ENCODE measurements at places on chromosomes 13 and 19. TPM values are rescaled to one million over a fixed set of nuclear protein-coding genes. Genes with fewer than 3 reads are reported as not detected.

DNA sequence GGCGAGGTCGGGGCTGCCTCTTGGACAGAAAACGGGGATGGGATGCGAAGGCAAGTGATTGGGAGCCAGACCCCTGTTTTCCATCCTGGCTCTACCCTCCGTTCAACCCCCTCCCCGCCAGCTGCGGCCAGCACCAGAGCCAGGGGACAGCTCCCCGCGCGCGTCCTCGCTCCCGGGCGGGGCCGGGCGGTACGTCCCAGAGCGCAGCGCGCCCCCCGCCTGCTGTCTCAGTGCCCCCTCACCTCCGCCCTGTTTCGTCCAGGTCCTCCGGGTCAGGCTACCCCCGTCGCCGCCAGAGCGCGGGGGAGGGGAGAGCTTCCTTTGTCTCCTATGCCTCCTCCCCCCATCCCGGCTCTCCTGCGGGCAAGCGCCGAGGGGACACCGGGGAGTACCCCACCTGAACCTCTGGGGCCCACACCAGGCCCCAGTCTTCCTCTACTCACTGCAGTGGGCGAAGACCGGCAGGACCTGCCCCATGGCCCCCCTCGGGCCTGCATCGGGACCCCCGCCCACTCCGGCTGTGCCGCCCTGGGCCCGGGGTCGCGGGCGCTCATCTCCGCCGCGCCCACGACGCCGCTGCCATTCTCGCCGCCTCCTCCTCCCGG, 396 bp downstream of the RTN2 start:
- DNase-seq, result no peak

GRCh38 chr13:24179486-24179850, 18.9 kb downstream of the SPATA13 start:
- DNase-seq, result no peak

DNA sequence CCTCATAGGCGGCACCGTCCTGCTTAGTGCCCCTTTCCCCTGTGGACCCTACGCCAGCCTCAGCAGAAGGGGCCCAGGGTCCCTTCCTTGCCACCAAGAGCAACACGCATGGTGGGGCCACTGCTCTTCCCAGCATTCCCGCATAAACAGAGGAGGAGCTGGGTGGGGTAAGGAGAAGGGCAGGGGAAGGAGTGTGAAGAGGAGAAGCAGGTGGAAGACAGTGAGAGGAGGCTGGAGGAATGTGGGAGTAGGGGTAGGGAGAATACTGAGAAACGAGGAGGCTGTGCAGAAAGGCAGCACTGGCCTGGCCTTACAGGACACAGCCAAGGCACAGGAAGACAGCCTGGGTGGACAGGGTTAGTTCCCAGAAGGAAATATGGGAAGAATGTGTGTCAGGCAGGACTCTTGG, 43.9 kb downstream of the ZNF331 start:
- no peak for DNase-seq

DNA sequence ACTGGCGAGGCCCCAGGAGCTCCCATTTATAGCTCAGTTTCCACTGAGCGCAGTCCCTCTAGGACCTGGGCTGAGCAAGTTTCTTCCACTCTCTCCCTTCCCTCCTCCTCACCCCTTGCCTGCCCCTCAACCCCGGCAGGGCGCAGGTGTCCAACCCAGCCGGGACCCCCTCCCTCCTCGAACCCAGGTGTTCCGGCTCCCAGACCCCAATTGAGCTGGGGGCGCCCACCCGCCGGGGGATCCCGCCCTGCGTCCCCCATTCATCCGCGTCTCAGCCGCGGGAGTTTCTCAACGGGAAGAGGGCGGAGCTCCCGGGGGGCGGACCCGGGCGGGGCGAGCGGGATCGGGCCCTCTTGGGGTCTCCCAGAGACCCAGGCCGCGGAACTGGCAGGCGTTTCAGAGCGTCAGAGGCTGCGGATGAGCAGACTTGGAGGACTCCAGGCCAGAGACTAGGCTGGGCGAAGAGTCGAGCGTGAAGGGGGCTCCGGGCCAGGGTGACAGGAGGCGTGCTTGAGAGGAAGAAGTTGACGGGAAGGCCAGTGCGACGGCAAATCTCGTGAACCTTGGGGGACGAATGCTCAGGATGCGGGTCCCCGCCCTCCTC, at the start of gene KIRREL2:
KIRREL2 (plus strand) TSS at position 366 of the 604 bp plus-strand sequence; CDS start at position 575, 209 bp downstream.
- DNase-seq, result no peak

DNA sequence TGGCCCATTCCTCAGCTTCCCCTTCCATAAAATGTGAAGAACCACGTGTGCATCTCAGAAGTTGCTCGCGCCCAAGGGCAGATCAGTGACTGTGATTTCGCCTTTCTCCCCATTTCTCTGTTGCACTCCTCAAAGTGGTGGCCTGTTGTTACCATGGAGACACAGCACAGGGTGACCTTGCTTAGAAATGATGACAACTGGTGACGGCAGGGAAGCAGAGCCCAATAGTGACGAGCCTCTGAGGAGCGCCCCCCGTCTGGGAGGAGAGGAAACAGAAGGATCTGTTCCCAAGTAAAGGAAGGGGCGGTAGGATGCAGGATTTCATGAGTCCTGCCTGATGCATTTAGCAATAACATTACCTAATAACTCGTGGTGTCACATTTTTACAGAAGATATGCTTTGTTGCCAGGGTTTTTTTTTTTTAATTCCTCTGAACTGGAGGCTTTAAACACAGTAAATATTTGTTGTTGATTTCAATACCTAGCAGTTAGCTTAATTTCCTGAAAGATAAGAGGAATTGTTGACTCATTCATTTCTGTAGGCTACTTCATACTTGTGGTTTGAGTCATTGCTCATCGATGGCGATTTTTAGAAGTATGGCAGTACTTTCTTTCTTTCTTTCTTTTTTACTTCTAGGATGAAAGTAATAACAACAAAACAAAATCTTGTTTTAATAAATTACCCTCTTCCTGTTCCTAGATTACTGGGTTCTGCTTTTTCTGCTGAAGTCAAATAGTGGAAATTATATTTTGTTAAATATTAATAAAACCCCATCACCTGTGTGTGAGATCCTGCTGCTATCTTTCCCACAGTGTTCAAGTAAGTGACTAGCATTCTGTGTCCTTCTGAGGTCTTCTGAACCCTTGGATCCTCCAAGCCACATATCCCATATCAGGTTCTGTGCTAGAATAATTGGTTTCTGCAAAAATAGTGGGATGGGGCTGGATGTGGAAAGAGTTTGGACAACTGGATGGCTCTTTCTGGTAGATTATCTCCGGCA, 36.0 kb downstream of the MBNL2 start:
- DNase-seq, result peak; percentile 83

DNA sequence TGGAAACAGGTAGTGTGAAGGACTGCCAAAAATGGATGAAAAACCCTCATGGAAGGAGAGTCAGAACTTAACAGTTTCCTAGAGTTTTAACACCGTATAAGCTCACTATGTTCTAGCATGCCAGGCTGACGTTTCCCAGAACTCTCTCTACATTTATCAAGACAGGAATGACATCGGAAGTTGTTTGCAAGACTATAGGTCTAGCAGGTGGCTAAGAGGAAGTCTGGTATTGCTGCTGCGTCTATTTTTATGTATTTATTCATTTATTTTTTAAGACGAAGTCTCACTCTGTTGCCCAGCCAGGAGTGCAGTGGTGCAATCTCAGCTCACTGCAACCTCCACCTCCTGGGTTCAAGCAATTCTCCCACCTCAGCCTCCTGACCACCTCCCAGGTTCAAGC, 20.5 kb upstream of the ARL11 start:
- DNase-seq, result no peak

Gene PSG6
- not detected for total RNA-seq

Gene NXNL1
- total RNA-seq, result not detected

DNA sequence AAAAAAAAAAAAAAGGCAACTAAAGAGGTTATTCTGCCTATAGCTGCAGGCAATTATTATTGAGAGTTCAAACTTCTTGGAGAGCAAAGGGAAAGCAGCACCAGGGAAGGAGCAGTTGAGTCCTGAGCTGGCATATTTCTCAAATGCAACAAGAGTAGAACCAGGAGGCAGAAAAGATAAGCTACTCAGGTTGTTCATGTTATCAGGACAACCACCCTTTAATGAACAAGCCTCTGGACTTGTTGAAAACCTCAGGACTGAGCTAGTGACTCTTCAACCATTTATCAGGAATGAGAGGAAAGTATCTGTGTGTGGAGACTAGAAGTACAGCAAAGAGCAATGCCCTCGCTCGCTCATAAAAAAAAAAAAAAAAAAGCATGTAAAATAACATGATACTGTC, 183.0 kb downstream of the KCTD12 start:
- DNase-seq, result no peak

- no peak for DNase-seq
Observed at GRCh38 chr19:38213911-38214625, 10.0 kb downstream of the DPF1 start.

DNA sequence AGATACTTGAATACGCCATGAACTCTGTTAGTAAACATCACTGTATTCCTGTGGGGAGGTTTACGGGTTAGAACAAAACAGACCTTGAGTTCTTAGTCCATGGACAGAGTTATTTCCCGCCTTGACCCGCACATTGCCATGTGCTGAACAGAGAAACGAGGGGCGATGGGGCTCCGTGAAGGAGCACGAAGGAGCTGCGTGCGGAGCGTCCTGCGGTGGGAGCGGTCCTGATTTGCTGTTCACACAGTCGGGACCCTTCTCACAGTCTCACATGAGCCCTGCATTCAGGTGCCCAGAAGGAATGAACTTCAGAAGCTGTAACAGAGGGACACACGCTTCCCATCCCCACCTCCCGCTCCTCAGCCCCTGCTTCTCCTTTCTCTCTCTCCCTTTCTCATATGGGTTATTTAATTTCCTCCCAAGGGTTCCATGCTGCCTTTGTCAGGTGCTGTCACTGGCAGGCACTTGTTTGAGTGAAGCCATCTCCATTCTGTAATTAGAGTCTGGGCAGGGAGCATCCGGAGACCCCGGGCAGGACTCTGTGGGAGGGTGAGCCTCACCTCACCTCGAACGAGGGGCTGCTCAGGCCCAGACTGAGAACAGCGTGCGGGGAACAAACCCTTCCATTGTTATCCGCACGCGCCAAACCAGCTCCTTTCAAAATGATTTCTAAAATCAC, 76.9 kb downstream of the TEX29 start:
- DNase-seq, result no peak

DNA sequence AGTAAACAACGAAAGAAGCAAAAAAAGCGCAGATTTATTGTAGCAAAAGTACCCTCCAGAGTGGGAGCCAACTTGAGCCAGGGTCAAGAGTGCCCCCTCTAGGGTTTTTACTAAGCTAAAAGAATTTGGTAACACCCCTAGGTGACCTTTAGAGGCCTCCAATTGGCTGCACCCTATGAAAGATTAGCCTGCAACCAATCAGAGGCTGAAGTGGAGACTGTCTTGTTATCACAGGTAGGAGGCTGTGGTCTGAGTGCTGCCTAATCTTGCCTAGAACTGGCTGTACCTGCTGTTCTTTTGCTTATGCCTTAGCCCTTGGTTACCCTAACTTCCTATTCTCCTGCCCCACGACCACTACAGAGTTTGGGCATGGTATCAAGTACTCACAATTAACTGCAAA, 38.3 kb downstream of the ANKRD10 start:
- no peak for DNase-seq

DNA sequence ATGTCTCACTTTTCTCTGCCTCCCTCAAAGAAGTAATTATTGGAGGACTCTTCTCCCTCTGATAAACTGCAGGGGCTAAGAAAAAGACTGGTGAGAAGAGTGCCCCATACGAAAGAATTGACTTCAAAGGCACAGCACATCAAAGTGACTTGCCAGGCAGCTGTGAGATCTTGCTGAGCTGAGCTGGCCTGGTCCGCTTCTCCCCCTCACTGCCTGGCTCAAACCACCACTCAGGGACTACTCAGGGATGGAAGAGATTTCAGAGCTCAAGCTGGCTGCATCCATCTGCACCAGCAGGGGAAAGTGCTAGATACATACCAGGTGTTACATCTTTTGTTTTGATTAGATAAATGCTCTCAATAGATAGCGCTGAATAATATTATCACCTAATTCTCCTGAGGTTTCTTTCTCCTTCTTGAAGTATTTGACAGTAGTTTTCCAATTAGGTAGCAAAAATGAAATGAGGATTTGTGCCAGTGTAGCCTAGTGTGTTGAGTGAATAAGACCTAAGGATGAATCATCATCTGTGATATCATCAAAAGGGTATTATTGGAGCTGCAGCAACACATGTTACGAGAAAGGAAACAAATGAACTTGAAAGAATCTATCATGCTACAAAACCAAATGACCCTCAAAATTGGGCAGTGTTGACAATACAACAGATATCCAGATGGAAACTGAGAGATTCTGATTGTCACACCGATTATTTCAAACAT, 379.8 kb downstream of the TBC1D4 start:
- DNase-seq, result no peak

GRCh38 chr13:76887076-76887563, 915 bp upstream of the KCTD12 start:
- DNase-seq, result no peak

DNA sequence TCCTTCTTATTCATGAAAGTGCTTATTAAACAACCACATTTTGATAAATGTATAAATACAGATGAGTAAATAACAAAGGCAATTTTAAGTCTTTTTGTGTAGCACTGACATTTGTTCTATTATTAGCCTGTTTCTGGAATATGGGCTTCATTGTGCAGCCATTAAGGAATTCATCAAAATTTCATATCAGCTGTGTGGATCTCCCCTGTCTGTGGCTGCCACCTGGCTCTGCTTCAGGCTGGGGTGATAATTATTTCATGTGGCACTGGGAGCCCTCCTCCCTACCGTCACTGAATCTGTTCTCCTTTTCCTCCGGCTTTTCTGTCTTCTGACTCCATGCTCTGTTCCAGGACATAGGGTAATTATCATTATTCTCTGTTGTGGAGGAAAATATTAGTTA, 57.1 kb downstream of the LMO7 start:
- no peak for DNase-seq

Gene GNA15
- total RNA-seq, result 6.0 TPM

DNA sequence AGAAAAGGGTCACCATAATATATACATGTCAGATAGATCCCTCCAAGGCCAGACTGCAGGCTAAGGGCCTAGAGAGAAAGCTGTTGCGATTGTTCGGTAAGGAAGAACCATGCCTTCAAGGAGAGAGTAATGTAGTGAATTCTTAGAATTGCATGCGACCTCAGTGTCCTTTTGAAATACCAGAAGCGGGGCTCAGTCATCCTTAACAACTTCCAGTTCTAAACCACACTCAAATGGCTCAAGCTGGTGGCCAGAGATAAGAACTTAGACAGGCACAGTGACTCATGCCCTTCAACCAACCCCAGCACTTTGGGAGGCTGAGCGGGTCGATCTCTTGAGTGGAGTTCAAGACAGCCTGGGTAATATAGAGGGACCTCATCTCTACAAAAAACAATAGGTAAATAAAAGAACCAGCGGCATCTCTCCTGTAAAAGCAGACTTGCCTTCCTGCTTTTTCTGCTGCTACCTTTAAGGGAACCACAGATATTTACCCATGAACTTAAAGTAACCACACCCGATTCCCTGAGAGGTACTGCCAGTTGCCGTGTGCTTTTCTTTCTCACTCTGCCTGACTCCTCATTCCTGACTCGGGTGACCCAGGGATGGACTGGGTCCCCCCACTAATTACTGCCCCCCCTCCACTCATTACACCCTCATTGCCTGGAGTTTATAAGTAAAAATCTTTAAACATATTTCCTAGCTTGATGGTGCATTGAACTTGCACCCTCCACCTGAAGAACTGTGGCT, 15.4 kb upstream of the SIGLEC6 start:
- no peak for DNase-seq
